ENCODE measurements at places on chromosomes 12 and 14.

DNA sequence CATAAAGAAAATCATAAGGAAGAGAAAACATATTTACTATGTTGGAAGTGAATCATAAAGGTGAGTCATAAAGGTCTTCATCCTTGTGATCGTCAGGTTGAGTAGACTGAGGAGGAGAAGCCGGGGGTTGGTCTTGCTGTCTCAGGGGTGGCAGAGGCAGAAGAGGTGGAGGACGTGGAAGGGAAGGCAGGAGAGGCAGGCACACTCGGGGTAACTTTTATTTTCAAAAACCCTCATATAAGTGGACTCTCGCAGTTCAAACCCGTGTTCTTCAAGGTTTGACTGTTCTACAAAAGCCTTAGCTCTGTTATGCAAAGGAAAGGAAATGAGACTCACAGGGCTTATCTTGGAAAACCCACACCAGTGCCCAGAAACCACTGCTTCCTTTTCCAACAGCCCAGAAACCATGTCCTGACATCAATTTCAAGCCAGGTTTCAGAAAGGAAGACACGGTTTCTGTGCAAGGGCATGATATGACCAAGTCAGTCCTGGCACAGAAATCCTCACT, 14.0 kb downstream of the SMCO2 start:
- peak; percentile 41 for DNase-seq

DNA sequence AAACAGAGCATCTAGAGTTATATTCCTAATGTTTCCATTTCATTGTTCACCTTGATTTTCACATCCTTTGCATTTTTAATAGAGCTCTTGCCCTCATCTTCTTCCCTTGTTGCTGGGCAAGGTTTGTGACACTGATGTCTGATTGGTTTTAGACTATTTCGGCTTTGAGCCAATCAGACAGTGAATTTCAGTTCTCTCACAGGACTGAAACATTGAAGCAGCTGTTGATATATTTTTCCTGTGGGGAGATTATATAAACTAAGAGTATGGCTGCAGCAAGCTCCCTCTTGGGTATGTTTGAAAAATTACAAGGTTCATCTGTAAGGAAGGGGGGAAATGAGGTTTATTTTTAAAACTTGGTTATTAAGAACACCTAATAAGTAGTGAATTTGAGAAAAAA, 51.2 kb downstream of the ATF7IP start:
- no peak for DNase-seq

DNA sequence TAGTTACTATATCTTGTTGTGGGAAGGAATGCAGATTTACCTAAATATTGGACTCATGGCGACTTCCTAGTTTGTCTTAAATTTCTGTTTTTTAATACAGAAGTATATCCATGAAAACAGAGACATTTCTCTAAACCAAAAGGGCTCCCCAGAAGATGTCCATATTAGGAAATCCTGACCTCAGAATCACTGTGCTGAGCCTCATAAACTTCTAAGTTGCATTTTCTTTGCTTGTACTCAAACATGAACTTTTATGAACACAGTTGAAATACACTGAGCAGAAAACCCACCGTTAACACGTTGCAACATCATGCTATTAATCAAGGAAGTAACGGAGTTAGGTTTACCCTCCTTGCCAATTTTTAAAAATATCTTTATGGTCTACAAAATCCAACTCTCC, 42.9 kb upstream of the NR2C1 start:
- DNase-seq = no peak

DNA sequence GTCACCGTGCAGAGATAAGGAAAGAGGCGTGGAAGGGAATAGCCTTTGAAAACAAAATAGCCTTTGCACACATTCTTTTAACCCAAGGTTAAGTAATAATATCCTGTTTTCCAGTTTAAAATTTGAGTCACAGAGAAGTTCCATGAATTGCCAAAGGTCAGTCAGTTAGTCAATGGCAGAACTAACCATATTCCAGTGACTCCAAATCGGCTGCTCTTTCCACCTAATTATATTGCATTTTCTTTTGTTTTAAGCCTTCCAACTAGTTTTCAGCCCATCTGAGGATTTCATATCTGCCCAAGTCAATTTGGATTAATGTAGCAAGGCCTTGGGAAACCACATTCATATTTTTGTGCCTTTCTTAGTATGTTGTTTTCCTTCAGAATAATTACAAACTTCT, 373.0 kb downstream of the CCDC91 start:
- DNase-seq = no peak

DNA sequence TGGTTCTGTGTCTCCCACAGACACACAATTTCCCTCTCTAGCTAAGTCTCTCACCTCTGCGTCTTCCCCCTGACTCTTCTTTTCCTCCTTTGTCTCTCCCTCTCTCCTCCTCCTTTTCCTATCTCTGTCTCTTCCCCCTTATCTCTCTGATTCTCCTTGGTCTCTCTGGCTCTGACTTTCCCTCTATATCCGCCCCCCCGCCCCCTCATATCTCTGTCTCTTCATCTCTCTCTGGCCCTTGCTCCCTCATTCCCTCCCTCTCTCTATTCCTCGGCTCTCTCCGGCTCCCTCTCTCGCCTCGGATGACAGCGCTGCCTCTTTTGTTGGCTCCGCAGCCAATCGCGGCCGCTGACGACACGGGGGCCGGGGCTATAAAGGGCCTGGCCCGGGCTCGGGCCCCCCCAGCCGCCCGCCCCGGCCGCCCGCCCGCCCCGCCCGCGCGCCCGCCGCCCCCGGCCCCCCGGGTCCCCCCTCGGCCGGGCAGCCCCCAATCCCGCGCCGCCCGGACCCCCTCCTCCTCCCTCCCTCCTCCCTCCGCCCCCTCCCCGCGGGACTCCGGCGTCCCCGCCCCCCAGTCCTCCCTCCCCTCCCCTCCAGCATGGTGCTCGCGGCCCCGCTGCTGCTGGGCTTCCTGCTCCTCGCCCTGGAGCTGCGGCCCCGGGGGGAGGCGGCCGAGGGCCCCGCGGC, at the start of gene GDF11:
GDF11 (plus strand) TSS at position 404 of the 687 bp plus-strand sequence; CDS start at position 599, 195 bp downstream.
- DNase-seq = peak; percentile 82

DNA sequence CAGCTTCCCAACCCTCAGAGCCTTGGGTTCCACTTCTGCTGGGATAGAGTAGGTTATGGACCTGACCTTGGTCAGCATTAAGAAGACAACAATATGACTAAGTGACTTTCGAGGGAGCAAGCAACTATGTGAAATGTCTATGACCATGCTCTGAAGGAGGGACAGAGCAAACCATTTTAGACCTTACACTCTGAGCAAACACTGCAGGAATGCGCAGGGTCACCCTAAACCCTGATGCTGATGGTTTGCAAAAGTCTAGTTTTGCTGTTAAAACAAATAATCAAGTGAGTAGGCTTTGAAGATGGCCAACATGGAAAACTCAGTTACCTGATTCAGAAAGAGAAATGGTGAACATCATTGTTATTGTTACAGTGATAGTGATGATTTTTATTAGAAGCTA, 8.7 kb downstream of the ZCCHC8 start:
- DNase-seq = no peak

GRCh38 chr14:28757786-28758185, 8.8 kb upstream of the FOXG1 start:
- no peak for DNase-seq

DNA sequence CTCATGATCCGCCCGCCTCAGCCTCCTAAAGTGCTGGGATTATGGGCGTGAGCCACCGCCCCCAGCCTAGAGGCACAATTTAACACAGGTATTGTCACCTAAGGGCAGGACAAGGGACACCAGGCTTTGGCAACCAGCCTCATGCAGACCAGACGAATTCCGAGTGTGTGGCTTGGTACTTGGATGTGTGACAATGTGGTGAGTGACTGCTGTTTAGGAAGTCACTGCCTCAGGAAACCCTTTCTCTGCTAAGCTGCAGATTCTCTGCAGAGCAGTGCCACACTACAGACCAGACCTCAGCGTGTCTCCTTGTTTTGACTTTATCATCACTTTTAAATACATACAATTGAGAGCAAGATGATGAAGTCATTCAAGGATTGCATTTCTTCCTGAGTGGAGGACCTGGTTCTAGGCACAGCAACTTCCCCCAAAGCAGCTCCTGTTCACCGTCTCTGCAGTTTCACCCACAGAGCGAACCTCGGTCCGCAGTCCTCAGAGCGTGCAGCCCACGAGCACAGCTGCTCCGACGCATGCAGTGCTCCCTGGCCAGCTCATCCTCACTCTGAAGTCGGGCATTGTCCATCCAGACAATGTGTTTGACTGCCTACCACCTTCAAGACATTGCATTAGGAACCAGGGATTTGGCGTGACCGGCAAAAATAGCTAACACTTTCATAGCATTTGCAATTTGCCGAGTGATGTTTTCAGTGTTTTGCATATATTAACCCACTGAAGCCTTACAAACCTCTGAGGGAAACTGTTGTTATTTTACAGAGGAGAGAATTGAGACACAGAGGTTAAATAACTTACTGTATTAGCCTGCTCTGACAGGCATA, 235.2 kb downstream of the CHST11 start:
- no peak for DNase-seq

- DNase-seq = no peak
These were observed 2.4 kb upstream of the TUBA1B start for GRCh38 chr12:49133590-49133989.

DNA sequence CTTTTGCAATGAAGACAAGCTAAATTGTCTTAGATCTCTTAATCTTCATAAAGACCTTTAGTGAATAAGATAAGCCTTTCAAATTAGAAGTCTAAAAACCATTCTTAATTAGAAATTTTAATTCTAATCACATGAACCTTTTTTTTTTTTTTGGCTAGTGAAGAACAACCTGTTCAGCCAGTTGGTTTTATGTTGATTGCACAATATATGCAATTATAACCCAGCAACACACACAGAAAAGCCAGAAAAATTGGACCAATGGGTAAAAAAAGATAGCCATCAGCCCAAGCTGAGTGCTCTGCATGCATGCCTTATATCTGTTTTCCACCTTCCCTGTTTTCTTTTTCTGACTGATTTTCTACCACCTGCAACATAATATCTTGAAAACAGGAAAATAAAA, 252.2 kb downstream of the SYT10 start:
- DNase-seq = no peak

- DNase-seq = no peak
These were observed 112.0 kb upstream of the CLEC14A start for GRCh38 chr14:38367922-38368321.

- DNase-seq = no peak
These were observed 19.6 kb upstream of the TRAF3 start for GRCh38 chr14:102757646-102758045.

- DNase-seq = peak; percentile 39
These were observed 62.7 kb downstream of the RASSF3 start for GRCh38 chr12:64672925-64673409.

DNA sequence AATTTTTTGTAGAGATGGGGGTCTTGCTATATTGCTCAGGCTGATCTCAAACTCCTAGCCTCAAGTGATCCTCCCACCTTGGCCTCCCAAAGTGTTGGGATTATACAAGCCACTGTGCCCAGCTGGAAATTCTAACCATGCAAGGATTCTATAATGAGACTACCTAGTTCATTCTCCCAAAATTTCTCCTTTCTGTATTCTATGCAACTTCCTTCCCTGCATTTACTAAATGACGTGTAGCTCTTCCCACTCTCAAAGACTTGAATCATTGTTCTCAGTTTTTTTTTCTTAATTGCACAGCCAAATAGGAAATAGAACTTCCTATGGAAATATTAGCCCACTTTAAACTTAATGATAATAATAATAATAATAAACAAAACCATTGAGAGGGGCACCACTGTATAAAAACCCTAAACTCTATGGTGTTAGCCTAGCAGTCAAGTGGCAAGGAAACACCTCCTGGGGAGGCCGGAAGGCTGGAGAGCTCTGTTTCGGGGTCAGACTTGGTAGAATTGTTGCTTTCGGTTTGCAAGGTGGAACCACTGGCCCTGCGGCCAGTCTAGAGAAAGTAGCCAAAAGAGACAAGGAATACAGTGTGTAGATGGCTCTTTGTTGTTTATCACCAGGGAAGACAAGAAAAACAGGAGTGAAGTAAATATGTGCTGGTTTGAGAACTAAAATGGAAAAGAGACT, 40.0 kb upstream of the TESC start:
- no peak for DNase-seq

GRCh38 chr12:92185052-92185451, 39.4 kb upstream of the BTG1 start:
- no peak for DNase-seq

- DNase-seq = no peak
These were observed 9.1 kb downstream of the TMED10 start for GRCh38 chr14:75167325-75167724.

- DNase-seq = no peak
These were observed 2.5 kb downstream of the ARHGAP9 start for GRCh38 chr12:57476993-57477709.

DNA sequence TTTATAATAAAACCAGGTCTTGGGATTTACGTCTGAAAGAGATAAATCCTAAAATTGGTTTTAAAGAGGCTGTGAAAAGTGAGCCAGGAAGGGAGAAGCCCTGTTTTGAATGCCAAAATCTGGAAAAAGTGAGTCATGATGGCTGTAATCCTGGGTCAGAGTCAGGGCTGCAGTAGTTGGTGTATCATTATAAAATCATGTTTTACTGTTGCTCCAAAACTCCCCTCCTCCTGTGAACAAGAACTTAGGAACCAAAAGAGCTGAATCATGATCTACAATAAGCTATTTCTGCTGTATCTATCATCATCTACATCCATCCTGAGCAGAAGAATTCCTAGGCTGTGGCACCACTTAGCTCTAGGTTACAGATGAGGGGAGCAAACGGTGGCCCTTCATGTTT, 79.3 kb downstream of the LMO3 start:
- no peak for DNase-seq

GRCh38 chr12:79873201-79873600, 61.7 kb downstream of the PPP1R12A start:
- no peak for DNase-seq

- no peak for DNase-seq
These were observed 21.1 kb downstream of the BDKRB2 start for GRCh38 chr14:96225745-96226151.

DNA sequence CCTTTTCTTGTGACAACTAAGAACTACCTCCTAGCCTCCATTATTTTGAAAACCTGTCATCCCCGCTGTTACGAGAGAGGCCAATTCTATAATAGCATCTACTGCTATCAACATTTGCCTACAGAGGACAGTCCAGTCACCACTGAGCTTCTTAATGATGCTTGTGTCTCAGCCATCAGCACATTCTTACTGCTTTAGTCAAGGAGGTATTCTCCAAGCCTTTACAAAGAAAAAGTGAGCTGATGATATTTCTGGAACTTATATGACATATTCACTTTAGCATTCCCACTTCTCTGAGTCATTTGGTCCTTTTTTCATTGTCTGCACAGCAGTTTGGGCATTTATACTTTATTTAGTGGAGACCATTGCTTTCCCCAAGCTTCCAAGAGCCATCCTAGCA, 497.7 kb upstream of the RPL10L start:
- DNase-seq = no peak

DNA sequence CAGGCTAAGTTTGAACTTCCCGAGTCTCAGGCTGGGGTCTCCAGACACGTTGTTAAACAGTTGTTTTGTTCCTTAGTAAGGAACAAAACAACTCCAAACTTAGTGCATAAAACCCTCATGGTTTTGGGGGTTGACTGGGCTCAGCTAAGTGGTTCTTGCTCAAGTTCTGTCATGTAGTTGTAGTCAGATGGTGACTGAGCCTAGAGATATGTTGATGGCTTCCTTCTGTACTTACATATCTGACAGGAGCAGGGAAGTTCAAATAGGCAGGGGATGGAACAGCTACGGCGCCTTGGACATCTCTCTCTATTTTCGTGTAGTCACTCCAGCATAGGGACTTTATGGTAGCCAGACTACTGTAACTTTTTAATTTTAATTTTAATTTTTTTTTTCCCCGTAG, 45.7 kb downstream of the SPATS2 start:
- DNase-seq = no peak

- peak; percentile 52 for DNase-seq
These were observed 2.8 kb downstream of the RAPGEF3 start for GRCh38 chr12:47755655-47756562.

All from stimulated activated CD4-positive, alpha-beta T cell treated with anti-CD3 and anti-CD28 coated beads, Interleukin-2, amount 100 ng/mL, for 24 hours (primary cell).